ENCODE measurements at places on chromosomes 13 and 19. TPM values are rescaled to one million over a fixed set of nuclear protein-coding genes. Genes with fewer than 3 reads are reported as not detected.

XPO4 gene
- total RNA-seq, result 14.8 TPM

DNA sequence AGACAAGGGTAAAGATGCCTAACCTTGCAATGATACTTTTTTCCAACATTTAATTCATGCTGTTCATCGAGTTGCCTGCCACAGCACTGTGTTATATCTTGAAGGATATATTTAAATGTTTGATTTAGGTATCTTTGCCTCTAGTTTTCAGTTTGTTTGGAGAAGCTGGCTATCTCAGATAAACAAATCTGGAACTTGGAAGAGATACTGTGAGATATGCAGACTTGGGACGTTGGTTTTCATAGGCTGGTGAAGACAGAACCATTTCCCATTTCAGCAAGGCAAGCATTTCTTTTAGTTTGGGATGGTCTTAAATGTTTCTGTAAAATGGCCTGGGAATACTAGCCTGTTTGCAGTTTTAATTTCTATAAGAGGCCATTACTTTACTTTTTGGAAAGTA is 3.3 kb downstream of the RNASEH2B start:
- no peak overlapping the region for H3K27ac ChIP-seq
- H3K4me3 ChIP-seq, result no peak overlapping the region
- H3K27me3 ChIP-seq, result no peaks in the 10 kb centered on the region
- no peaks in the 10 kb centered on the region for H3K36me3 ChIP-seq
- no peaks in the 10 kb centered on the region for H3K4me1 ChIP-seq
- DNase-seq, result no peak

DNA sequence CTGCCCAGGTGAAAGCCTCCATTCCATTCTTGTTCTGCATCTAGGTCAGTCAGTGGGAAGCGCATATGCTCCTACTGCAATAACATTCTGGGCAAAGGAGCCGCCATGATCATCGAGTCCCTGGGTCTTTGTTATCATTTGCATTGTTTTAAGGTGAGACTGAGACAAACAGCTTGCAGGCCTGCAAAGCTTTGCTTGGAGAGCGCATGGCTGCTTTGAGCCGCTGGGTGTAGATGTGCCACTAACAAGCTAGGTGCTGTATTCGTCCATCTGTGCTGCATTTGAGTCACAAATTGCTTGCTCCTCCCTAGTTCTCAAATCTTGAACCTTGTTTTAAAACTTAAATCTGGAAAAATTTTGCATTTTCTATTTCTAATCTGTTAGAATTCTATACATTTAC is 219.1 kb downstream of the LMO7 start:
- no peaks in the 10 kb centered on the region for H3K27me3 ChIP-seq
- H3K4me3 ChIP-seq, result no peak overlapping the region
- no peak for DNase-seq
- H3K27ac ChIP-seq, result no peak overlapping the region

- H3K4me1 ChIP-seq, result no peaks in the 10 kb centered on the region
- H3K4me3 ChIP-seq, result no peak overlapping the region
- DNase-seq, result no peak
- H3K27me3 ChIP-seq, result no peaks in the 10 kb centered on the region
Measured at GRCh38 chr13:65287405-65287804, 1942.7 kb downstream of the PCDH9 start.

NDUFA13 gene
- 183 TPM for total RNA-seq

- H3K4me1 ChIP-seq, result peaks cover 9% of the 10 kb centered on the region
- no peaks in the 10 kb centered on the region for H3K27me3 ChIP-seq
- H3K36me3 ChIP-seq, result no peaks in the 10 kb centered on the region
- no peak overlapping the region for H3K27ac ChIP-seq
Measured at GRCh38 chr13:21011378-21011777, 50.0 kb downstream of the LATS2 start.

IGFLR1 gene
- total RNA-seq, result 8.1 TPM

GRCh38 chr19:40754611-40755247 is 3.7 kb downstream of the SNRPA start:
- peaks cover 9% of the 10 kb centered on the region for H3K36me3 ChIP-seq
- no peak overlapping the region for H3K4me3 ChIP-seq
- no peaks in the 10 kb centered on the region for H3K27me3 ChIP-seq
- no peaks in the 10 kb centered on the region for H3K4me1 ChIP-seq
- DNase-seq, result no peak

DAND5 gene
- not detected for total RNA-seq

DNA sequence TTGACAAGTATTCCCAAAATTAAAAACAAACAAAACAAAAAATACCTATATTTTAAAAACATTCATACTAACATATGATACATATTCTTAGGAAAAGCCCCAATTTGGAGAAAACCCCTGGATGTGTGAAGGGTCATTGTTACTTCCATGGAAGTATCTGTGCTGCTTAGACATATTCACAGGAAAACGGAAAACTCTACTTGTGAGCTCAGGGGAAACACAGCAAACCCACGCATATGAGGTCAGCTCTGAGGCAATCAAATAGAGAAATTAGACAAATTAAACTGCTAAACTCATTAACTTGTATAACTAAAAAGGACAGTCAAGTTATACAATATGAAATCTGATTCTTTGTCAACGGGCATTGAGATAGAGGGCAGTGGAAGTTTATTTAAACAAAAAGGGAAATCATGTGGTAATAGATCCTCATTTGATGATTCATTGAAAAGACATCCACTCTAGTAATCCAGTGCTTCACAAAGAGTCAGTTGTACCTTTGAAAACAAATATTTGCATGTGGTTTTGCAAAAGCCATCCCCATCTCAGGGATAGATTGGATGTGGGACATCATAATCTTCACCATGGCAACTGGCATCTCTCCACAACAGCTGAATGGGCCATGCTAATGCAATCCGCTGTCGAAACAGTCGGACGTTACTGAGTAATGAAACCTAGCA is 423.4 kb downstream of the ITGBL1 start:
- H3K27ac ChIP-seq, result no peak overlapping the region
- H3K36me3 ChIP-seq, result no peaks in the 10 kb centered on the region
- H3K4me3 ChIP-seq, result no peak overlapping the region
- DNase-seq, result no peak
- no peaks in the 10 kb centered on the region for H3K27me3 ChIP-seq
- no peaks in the 10 kb centered on the region for H3K4me1 ChIP-seq

- no peak for DNase-seq
- no peak overlapping the region for H3K27ac ChIP-seq
- no peak overlapping the region for H3K4me3 ChIP-seq
- peaks cover 2% of the 10 kb centered on the region for H3K36me3 ChIP-seq
- no peaks in the 10 kb centered on the region for H3K27me3 ChIP-seq
- H3K4me1 ChIP-seq, result no peaks in the 10 kb centered on the region
Measured at GRCh38 chr13:45362939-45363338, 22.0 kb upstream of the TPT1 start.

PSG1 gene
- total RNA-seq, result not detected

PLIN5 gene
- total RNA-seq, result 3.8 TPM

CDC34 gene
- total RNA-seq, result 39.6 TPM

DNA sequence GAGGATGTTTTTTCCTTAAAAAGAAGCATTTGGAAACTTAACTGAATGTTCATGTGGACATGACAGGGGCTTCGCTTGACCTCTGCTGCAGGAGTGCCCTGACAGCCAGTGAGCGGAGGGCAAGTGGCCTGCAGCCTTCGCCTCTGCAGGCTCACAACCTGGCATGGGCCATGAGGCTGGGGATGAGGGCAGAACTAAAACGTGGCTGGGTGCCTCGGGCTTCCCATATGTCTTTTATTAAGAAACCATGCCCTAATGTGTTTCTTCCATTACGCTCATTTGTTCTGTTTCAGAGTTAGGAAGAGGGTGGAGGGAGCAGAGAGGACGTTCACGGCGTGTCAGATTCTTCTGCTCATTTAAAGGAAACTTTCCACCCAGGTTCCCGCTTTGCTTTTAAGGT is 2.9 kb downstream of the ARHGEF7 start:
- H3K4me1 ChIP-seq, result peaks cover 2% of the 10 kb centered on the region
- no peaks in the 10 kb centered on the region for H3K27me3 ChIP-seq

TEX26 gene
- 0.24 TPM for total RNA-seq

ABCC4 gene
- total RNA-seq, result 18.6 TPM

ZNF709 gene
- 5.8 TPM for total RNA-seq

DNA sequence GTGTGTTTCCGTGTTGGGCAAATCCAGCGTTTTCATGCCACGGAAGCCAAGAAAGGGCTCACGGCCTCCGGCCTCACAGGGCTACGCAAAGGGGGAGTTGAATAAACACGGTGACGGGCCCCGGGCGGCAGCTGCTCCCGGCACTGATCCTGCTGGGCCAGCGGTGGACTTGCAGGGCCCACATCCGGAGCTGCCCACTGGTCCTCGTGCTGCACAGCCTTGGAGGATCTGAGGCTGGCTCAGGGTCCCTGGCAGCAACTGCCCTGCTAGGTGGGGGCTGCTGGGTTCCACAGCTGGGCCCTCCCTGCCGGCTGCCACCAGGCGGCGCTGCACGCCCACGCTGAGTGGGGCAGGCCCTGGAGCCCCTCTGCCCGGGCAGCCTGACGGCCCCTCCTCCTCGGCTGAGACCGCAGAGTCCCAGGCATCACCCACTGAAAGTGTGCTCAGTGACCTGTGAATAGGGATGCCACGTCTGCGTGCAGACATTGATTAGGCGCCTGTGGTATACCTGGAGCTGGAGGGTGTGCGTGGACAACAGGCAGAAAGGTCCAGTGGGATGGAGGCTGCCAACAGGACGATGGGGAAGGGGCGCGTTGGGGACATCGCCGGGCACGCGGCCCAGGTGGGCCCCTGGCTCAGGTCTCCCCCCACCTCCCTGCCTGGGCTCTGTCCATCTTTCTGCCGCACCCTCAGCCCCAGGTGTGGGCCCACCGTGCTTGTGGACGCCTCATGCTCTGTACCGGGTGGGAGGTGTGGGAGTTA is 5.3 kb upstream of the HCN2 start:
- no peaks in the 10 kb centered on the region for H3K27me3 ChIP-seq
- no peaks in the 10 kb centered on the region for H3K4me1 ChIP-seq
- DNase-seq, result no peak
- no peak overlapping the region for H3K4me3 ChIP-seq

FGF22 gene
- total RNA-seq, result 0.45 TPM

GRCh38 chr19:13861714-13862531 is 15.0 kb upstream of the NANOS3 start:
- H3K36me3 ChIP-seq, result no peaks in the 10 kb centered on the region
- H3K27ac ChIP-seq, result peak overlapping the region; percentile 53
- H3K4me3 ChIP-seq, result peak overlapping the region; percentile 22
- no peaks in the 10 kb centered on the region for H3K4me1 ChIP-seq
- DNase-seq, result peak; percentile 97
- H3K27me3 ChIP-seq, result no peaks in the 10 kb centered on the region

ZNF836 gene
- 15.4 TPM for total RNA-seq

DNA sequence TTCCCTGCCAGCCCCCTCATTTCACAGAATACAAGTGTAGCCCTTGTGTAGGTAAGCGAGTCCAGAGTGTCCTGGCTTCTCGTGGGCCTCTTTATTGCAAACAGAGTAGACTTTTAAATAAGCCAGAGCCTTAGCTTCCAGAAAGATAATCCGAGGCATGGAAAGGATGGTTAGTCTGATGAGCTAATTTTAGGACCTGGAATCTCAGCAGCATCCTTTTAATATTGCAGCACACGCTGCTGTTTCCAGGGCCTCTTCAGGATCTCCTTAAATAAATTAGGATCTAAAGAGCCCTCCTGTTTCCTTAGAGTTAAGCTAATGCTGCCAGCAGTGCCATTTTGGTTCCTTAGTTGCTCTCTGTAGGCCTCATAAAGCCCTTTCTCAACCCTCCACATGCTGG is 99.2 kb downstream of the RFC3 start:
- no peaks in the 10 kb centered on the region for H3K36me3 ChIP-seq
- H3K27me3 ChIP-seq, result no peaks in the 10 kb centered on the region
- H3K4me1 ChIP-seq, result no peaks in the 10 kb centered on the region

GRCh38 chr13:74485757-74486156 is 351.6 kb upstream of the KLF12 start:
- H3K4me1 ChIP-seq, result no peaks in the 10 kb centered on the region
- H3K4me3 ChIP-seq, result no peak overlapping the region
- H3K27ac ChIP-seq, result no peak overlapping the region
- H3K36me3 ChIP-seq, result no peaks in the 10 kb centered on the region
- no peaks in the 10 kb centered on the region for H3K27me3 ChIP-seq

GRCh38 chr19:8513036-8513686 is 806 bp downstream of the ZNF414 start:
- H3K36me3 ChIP-seq, result no peaks in the 10 kb centered on the region
- H3K4me1 ChIP-seq, result no peaks in the 10 kb centered on the region
- no peak for DNase-seq
- no peak overlapping the region for H3K27ac ChIP-seq
- no peak overlapping the region for H3K4me3 ChIP-seq

DNA sequence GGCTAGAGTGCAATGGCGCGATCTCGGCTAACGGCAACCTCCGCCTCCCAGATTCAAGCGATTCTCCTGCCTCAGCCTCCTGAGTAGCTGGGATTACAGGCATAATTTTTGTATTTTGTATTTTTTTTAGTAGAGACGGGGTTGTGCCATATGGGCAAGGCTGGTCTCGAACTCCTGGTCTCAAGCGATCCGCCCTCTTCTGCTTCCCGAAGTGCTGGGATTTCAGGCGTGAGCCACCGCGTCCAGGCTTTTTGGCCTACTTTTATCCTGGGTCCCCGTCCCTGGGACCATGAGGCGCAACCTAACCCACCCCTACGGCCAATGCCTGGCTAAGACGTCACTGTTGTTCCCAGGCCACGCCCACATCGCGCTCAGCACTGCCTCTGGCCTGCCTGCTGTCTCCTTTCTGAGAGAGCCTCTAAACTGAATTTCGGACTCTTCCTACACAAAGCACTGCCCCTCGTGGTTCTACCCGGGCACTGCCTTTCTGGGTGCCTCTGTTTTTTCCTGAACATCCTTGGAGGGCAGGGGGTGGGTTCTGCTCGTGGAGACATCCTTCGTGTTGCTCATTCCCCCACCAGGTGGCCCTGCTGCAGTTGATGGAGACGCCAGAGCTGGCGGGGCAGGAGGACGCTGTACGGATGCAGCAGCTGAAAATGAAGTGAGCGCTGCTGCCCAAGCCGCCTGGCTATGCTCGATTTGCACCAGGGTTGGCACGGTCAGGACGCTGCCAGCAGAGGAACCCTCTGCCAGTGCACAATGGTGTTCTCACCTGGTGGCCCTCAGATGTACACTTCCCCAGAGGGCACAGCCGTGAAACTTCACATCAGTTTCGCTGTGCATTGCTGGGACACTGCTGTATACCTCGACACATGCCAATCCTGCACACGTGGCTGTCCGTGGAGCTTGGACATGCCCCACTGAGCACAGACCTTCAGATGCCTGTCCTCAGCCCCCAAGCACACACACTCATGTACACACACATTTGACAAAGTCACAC is 2.0 kb downstream of the REX1BD start:
- H3K4me3 ChIP-seq, result no peak overlapping the region
- H3K36me3 ChIP-seq, result no peaks in the 10 kb centered on the region
- no peak overlapping the region for H3K27ac ChIP-seq

DNA sequence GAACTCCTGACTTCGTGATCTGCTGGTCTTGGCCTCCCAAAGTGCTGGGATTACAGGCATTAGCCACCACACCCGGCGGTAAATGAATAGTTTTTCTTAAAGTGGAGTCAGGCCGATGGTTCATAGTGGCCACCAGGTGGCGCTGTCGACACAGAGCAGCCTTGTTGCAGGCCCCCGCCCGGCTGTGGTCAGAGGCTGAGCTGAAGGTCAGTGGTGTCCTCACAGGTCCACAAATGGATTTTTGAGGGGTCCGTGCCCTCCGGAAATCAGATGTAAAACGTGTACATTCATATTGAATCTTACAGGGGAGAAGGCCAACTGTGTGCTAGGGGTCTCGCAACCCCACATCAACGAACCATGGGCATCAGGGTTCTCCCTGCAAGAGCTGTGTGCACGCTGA is 13.4 kb upstream of the WDR18 start:
- no peaks in the 10 kb centered on the region for H3K27me3 ChIP-seq
- no peak for DNase-seq
- no peak overlapping the region for H3K27ac ChIP-seq
- no peaks in the 10 kb centered on the region for H3K36me3 ChIP-seq
- H3K4me3 ChIP-seq, result no peak overlapping the region

KANK3 gene
- total RNA-seq, result 15.9 TPM

All from aorta (tissue), 5 donors.